ENCODE measurements at places on chromosomes 4 and X. TPM values are rescaled to one million over a fixed set of nuclear protein-coding genes. Genes with fewer than 3 reads are reported as not detected.
A peak's percentile ranks its signal among the peaks of the same experiment; 100 is the strongest.

The ABLIM2 gene
- not detected for total RNA-seq

- DNase-seq: no peak
- H3K36me3 ChIP-seq: no peaks in the 10 kb centered on the region
- H3K27me3 ChIP-seq: no peaks in the 10 kb centered on the region
- no peak overlapping the region for H3K27ac ChIP-seq
- no peak overlapping the region for H3K4me3 ChIP-seq
- H3K4me1 ChIP-seq: no peaks in the 10 kb centered on the region
Observed at GRCh38 chrX:8043121-8043520, 115.9 kb upstream of the PNPLA4 start.

DNA sequence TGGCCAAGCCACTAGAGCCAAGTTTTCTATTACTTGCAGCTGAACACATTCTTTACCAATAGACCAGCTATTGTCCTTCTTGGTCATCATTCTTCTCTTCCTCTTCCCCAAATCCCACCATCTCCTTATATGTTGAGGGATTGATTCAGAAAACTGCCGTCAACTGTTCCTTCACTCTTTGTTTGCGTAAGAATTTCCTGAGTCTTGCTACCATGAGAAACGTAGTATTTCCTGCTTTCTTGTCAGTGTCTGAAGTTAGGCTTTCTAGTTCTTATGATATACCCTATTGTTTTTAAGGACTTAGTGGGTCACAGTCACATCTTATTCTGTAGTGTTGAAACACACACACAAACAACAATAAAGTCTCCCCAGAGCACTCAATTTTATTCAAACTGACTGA lies 20.1 kb downstream of the IGFBP7 start:
- peaks cover 16% of the 10 kb centered on the region for H3K4me1 ChIP-seq
- H3K36me3 ChIP-seq: peaks cover 8% of the 10 kb centered on the region
- DNase-seq: no peak
- no peak overlapping the region for H3K4me3 ChIP-seq
- H3K27me3 ChIP-seq: no peaks in the 10 kb centered on the region
- no peak overlapping the region for H3K27ac ChIP-seq

The SLC6A14 gene
- total RNA-seq: not detected

The HS6ST2 gene
- not detected for total RNA-seq

DNA sequence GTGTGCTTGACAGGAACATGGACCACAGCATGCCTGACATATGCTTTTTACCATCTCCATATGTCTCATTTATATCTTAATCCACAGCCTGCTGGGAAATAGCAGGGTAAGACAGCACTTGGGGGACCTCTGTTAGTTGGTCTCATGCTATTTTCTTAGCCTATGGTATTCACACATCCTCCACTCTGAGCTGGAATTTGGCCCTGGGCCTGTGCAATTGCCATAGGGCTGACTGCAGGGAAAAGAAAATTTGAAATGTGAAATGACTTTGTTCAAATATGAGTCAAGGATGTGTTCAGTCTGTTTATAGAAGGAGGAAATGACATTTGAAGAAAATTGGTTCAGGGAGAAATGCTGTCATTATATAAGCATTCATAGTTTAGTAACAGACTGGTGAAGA lies 9.6 kb upstream of the MAP7D3 start:
- H3K27ac ChIP-seq: peak overlapping the region; percentile 88
- DNase-seq: peak; percentile 82
- no peaks in the 10 kb centered on the region for H3K36me3 ChIP-seq

- peaks cover 4% of the 10 kb centered on the region for H3K4me1 ChIP-seq
- no peaks in the 10 kb centered on the region for H3K36me3 ChIP-seq
- no peak overlapping the region for H3K27ac ChIP-seq
- no peak overlapping the region for H3K4me3 ChIP-seq
- DNase-seq: no peak
Observed at GRCh38 chrX:149467461-149467860, 37.6 kb downstream of the IDS start.

- no peak overlapping the region for H3K4me3 ChIP-seq
- no peaks in the 10 kb centered on the region for H3K27me3 ChIP-seq
- H3K4me1 ChIP-seq: no peaks in the 10 kb centered on the region
- no peaks in the 10 kb centered on the region for H3K36me3 ChIP-seq
Observed at GRCh38 chr4:82401600-82401999, 27.8 kb upstream of the HNRNPD start.

The DCAF8L1 gene
- not detected for total RNA-seq

DNA sequence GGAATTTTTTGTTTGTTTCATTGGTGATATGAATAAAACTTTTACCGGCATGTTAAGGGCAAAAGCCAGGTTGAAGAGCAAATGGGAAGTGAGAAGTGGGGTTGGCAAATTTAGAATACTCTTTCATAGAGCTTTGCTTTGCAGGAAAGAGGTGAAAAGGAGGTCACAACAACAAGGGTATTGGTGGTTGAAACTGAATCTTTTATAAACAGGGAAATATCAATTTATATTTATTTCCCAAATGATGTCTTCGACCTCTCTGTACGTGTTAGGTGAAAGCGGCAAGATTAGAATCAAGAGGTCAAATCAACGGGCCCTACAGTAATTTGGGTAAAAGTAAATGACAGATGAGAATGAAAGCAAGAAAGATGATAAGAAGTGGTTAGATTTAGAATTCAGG lies 3.4 kb downstream of the SMR3A start:
- no peak for DNase-seq
- H3K36me3 ChIP-seq: no peaks in the 10 kb centered on the region
- H3K4me1 ChIP-seq: no peaks in the 10 kb centered on the region
- H3K27ac ChIP-seq: no peak overlapping the region
- H3K27me3 ChIP-seq: no peaks in the 10 kb centered on the region

The ATP7A gene
- total RNA-seq: 6.6 TPM

- H3K4me1 ChIP-seq: peaks cover 48% of the 10 kb centered on the region
- DNase-seq: peak; percentile 15
- peak overlapping the region; percentile 18 for H3K4me3 ChIP-seq
- H3K27ac ChIP-seq: peak overlapping the region; percentile 74
Observed at GRCh38 chr4:176883108-176883550, 90.4 kb upstream of the VEGFC start.

- peaks cover 55% of the 10 kb centered on the region for H3K27me3 ChIP-seq
- peak overlapping the region; percentile 72 for H3K4me3 ChIP-seq
Observed at GRCh38 chr4:37889849-37890800, 759 bp upstream of the TBC1D1 start.

DNA sequence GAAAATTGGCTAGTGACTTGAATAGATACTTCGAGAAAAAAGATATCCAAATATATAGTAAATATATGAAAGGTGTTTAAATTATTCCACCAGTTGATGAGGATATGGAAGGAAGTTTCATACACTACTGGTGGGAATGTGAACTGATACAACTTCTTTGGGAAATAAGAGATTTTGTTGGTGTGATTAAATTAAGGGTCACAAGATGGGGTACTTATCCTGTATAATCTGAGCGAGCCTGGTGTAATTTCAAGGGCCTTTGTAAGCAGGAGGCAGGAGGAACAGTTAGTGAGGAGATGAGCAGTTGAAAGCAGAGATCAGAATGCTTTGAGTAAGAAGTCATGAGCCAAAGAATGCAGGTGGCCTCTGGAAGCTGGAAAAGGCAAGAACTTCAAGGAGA lies 192.2 kb downstream of the KCTD8 start:
- DNase-seq: no peak
- no peaks in the 10 kb centered on the region for H3K36me3 ChIP-seq
- H3K27me3 ChIP-seq: no peaks in the 10 kb centered on the region
- no peaks in the 10 kb centered on the region for H3K4me1 ChIP-seq

DNA sequence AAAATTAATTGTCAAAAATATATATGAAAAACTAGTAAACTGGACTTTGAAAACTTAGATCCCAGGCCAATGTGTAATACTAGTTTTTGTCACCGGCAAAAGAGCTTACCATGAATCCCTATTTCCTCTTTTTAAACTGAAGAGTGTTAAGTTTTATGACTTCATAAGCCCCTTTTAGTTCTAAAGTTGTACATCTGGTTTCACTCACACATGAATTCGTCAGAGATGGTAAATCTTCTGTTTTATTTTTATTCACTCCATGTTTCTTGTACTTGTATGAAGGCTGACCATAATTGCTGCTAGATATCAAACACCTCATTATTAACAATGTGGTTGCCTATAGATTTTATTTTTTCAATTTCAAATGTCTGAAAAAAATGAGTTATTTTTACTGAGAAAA lies 827.9 kb downstream of the PCDH7 start:
- no peaks in the 10 kb centered on the region for H3K4me1 ChIP-seq
- no peak overlapping the region for H3K4me3 ChIP-seq
- H3K27me3 ChIP-seq: no peaks in the 10 kb centered on the region
- no peak for DNase-seq

GRCh38 chr4:152686452-152687013 lies 6.7 kb upstream of the TMEM154 start:
- no peaks in the 10 kb centered on the region for H3K36me3 ChIP-seq
- H3K4me3 ChIP-seq: no peak overlapping the region
- 0 out of 2 replicates have a peak, but pooled peaks cover 13% of the 10 kb centered on the region for H3K27me3 ChIP-seq
- no peak for DNase-seq
- H3K27ac ChIP-seq: no peak overlapping the region

DNA sequence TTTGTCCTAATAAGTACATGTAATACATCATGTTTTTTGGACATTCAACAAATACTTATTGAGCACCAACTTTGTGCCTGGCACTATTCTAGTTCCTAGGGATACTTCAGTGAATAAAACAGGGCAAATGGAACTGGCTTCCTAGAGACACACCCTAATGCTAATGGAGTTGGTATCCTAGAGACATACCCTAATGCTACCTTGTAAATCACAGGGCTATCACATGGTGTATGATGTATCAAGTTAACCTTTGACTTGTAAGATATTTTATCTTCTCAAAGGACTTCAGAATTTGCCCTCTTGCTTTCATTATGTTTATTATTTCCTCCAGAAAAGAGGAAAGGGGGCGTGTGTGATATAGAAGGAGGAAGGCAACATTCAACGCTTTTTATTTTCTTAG lies 10.1 kb downstream of the GK start:
- no peak overlapping the region for H3K27ac ChIP-seq
- H3K36me3 ChIP-seq: no peaks in the 10 kb centered on the region
- peaks cover 18% of the 10 kb centered on the region for H3K4me1 ChIP-seq
- H3K4me3 ChIP-seq: no peak overlapping the region

DNA sequence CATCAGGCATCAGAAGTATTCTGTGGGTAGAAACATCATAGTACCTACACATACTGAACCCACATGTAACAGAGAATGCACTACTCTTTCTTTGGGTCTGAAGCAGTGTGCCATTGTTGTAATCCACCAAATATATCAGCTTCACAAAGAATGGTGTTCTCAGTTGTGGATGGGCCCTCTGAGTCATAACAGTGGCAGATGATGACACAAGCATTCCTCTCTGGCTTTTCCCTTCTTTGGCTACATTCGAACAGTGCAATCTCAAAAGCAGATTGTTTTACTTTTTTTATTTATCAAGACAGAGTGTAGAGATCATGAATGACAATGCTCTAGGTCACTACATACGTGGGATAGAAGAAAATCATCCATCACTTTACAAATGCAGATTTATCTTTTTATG lies 247.2 kb upstream of the EPHA5 start:
- no peak for DNase-seq
- H3K4me3 ChIP-seq: no peak overlapping the region
- H3K27me3 ChIP-seq: no peaks in the 10 kb centered on the region
- H3K27ac ChIP-seq: no peak overlapping the region
- no peaks in the 10 kb centered on the region for H3K4me1 ChIP-seq
- H3K36me3 ChIP-seq: no peaks in the 10 kb centered on the region

GRCh38 chrX:72143609-72143907 lies 11.8 kb upstream of the RTL5 start:
- no peak overlapping the region for H3K27ac ChIP-seq
- DNase-seq: no peak
- H3K4me3 ChIP-seq: no peak overlapping the region
- H3K27me3 ChIP-seq: no peaks in the 10 kb centered on the region
- no peaks in the 10 kb centered on the region for H3K4me1 ChIP-seq
- H3K36me3 ChIP-seq: no peaks in the 10 kb centered on the region

DNA sequence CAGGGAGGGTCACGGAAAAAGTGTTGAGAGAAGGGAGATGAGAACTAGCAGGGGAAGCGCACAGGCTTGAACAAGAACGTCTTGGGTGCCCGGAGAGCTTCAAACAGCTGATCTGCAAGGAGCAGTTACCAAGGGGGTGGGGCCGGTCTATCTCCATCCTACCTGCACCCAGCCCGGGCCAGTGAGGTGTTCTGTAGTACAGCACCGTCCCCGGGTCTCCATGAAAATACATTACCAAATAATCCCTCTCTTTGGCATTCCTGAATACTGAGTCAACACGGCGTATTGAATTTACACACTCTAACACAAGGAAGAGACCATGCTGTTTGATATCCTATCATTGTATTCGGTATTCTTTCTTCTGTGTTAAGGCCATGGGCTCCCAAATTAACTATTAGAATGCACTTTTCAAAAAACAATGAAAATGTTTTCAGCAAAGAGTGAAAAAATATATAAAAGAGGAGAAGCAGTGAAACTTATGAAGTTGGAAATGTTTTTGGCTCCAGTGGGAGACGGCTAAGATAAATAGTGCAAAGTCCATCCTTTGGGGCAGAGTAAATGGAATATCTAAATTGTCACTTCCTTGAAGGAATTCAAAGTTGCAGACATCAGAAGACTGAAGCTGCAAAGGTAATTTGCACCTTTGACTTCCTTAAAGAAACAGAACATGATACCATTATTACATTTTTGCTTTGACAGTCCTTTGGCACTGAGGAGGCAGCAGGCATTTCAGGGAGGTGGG lies 90.3 kb downstream of the DHRSX start:
- no peaks in the 10 kb centered on the region for H3K4me1 ChIP-seq
- no peak for DNase-seq
- H3K27me3 ChIP-seq: no peaks in the 10 kb centered on the region
- no peak overlapping the region for H3K4me3 ChIP-seq
- H3K27ac ChIP-seq: no peak overlapping the region

GRCh38 chr4:42404001-42404400 lies 6.7 kb downstream of the SHISA3 start:
- no peaks in the 10 kb centered on the region for H3K4me1 ChIP-seq
- H3K4me3 ChIP-seq: no peak overlapping the region
- H3K27me3 ChIP-seq: peaks cover 42% of the 10 kb centered on the region
- DNase-seq: no peak
- H3K36me3 ChIP-seq: no peaks in the 10 kb centered on the region

Data from GM23248 (cell line).